NCI-H526 treated with DMSO at 0.1 percent for 48 hours (cell line): ENCODE measurements at places on chromosomes 12 and 14.

DNA sequence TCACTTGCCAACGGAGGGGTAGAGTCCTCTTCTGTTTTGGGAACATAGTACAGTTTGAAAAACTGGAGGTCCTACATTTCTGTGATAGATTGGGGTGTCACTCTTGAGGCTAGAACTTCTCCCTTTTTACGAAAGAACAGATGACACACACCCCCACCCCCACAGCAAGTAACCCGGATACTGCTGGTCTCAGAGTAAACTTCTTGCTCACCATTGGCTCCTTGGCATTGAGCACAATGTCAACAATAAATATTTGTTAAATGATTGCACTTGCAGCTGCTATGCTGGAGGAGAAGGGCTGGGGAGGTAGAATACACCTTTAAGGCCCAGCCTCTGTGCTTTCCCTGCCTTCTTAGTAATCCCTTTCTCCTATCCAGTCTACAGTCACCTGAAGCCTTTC lies 149.8 kb downstream of the TGFB3 start:
- no peak for DNase-seq

GRCh38 chr12:727321-727720 lies 25.1 kb upstream of the WNK1 start:
- no peak for DNase-seq

GRCh38 chr12:78994168-78994791 lies 129.7 kb downstream of the SYT1 start:
- no peak for DNase-seq

DNA sequence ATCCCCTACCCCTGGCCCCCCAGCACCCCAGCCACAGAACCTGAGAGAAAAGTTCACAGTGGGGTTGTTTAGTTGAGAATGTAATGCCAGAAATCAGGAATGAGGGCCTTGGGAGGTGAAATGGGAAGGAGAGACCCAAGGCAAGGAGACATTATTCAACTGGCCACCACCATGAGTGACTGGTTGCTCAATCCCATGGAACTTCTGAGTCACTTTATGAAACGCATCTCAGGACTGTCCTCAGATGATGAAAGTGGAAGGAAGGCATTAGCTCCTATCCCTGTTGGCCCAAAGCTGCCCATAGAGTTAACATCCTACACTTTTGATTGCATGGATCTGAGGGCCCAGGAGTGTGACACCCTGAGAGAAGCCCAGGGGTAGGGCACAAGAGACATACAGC lies 25.4 kb upstream of the TCL1A start:
- DNase-seq: no peak

DNA sequence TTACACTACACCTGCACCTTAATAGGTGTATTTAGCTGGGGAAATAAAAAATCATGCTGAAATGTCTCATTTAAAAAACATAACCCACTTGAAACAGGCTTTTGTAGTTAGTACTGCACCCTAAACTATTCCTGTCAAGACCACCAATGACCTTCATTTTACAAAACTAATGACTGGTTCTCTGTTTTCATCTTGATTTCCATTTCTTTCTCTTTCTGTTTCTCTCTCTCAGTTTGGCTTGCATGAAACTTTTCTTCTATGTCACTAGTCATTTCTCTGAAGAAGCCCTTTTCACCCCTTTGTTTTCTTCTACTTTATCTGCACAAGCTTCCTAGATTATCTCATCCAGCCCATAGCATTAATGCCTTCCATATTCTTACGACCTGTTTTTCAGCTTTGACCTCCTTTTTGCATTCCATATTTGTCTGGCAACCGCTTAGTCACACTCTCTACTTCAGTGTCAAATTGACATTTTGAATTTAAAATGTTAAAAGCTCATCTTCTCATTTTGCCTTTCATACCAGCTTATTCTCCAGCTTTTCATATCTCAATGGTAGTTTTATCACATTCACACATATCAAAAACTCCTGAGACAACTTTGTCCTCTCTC lies 32.7 kb upstream of the KLRF1 start:
- DNase-seq: no peak

DNA sequence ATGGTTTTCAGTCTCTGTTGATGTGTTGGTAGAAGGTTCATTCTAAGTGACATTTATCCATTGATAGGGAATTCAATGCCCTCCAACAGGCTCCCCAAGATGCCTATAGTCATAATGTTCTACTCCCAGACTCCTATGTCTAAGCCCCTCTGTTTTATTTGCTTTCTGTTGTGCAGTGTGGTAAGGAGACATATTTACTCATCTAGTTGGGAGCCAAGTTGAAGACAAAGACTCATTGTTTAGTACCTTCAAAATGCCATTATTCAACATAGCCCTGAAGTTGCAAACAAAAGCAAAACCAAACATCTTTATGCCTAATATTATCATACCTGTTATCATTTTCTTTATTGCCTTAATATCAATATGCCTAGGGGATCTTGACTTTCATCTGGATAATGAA lies 302.1 kb downstream of the RMST start:
- DNase-seq: peak; percentile 73

- DNase-seq: no peak
These were observed 911.7 kb upstream of the TMEM132C start for GRCh38 chr12:127355061-127355841.

DNA sequence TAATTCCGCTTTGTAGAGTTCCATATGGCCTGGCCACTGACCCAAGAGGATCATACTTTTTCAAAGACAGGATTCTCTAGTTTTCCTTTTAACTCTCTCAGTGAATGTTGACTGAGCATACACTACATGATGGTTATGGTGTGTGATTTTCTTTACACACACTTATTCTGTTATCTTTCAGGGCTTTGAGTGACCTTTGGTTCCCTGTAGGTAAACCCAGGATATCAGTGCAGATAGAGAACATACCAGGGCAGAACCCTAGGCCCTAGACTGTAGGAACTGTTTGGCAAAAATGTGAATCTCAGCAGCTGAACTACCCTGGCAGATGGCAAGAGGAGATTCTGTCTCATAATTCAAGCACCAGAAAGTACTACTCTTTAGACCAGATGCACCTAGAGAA lies 159.6 kb downstream of the KCNA5 start:
- DNase-seq: no peak

GRCh38 chr14:61262082-61262481 lies 19.1 kb downstream of the TMEM30B start:
- DNase-seq: no peak

DNA sequence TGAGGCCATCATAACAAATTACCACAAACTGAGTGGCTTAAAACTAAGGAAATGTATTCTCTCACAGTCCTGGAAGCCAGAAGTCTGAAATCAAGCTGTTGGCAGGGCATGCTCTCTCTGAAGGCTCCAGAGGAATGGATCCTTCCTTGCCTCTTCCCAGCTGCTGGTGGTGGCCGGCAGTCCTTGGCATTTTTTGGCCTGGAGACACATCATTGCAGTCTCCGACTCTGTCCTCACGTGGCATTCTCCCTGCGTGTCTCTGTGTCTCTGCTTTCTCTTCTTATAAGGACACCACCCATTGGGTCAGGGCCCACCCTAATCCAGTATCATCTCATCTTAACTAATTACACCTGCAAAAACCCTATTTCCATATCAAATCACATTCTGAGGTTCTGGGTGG lies 206.1 kb downstream of the SLC41A2 start:
- no peak for DNase-seq

DNA sequence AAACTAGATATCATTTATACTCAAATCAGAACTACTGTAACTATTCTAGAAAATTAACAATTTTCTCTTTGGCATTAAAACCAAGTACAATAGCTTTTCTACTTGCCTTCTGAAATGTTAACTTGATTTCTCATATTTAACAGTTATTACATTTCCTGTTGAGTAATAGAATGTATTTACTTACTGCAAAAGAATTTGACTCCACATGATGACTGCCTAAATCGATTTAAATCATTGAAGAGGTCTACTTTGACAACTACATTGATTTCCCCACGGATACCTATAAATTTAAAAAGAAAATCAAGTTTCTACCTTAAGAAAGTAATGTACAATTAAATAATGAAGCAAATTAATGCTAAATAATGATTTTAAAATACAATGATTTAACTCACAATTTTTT lies 18.9 kb downstream of the C2CD5 start:
- no peak for DNase-seq
